ENCODE measurements at places on chromosomes 2 and 18.

DNA sequence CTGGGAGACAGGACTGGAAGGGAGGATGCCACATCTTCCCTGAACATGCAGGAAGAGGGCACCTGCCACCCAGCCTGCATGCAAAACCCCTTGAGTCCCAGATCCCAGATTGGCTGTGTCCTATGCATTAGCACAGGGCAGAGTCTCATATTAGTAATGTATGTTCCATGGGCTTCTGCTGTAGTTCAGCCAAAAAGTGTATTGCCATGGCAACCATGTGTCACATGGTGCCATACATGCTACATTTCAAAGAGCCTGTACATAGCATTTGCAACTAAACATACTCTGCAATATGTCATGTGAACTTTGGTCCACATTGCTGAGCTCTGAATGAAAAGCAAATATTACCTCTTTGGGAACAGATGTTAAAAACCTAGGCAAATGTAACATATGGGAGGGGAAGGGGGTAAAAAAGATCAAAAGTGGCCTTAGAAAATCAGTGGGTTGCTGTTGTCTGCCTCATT lies 78.4 kb downstream of the DPP4 start:
- DNase-seq, result no peak

- peak; percentile 4 for DNase-seq
These were observed 23.7 kb downstream of the NCAPH start for GRCh38 chr2:96359310-96359709.

DNA sequence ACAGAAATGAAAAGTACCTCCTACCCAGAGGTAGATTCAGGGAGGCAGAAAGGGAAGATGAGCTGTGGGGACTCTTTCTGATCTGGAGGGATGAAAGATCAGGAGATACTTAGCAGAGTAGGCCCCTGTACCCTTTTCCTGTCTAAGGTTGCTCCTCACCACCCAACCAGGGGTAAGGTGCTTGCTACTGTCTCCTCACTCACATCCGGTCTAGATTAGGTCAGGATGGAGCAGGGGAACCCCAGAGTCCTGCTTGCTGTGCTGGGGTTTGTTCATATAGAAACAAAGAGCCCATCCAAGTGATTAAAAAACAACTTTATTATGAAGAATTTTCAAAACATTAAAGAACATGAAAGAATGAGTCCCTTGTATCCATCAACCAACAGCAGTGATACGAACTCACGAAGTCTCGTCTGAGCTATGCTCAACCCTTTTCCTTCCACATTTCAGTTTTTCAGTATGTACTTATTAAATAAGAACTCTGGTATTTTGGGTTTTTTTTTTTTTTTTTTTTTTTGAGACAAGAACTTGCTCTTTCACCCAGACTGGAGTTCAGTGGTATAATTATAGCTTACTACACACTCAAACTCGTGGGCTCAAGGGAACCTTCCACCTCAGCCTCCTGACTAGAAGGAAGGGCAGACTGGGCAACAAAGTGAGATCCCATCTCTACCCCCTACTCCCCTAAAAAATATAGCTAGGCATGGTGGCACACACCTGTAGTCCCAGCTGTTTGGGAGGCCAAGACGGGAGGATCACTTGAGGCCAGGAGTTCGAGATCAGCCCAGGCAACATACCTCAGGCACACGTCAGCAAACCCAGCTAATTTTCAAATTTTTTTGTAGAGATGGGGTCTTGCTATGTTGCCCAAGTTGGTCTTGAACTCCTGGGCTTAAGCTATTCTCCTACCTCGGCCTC lies 28.5 kb upstream of the MCFD2 start:
- peak; percentile 4 for DNase-seq

- no peak for DNase-seq
These were observed 116.4 kb upstream of the NYAP2 start for GRCh38 chr2:225282858-225283710.

- no peak for DNase-seq
These were observed 39.5 kb downstream of the MTERF4 start for GRCh38 chr2:241062389-241063092.
